Right lobe of liver (tissue), 6 donors: ENCODE measurements at places on chromosomes 2 and 18. TPM values are rescaled to one million over a fixed set of nuclear protein-coding genes. Genes with fewer than 3 reads are reported as not detected.

GRCh38 chr2:4903656-4904348 lies 788.4 kb upstream of the SOX11 start:
- no peaks in the 10 kb centered on the region for H3K36me3 ChIP-seq
- no peak overlapping the region for H3K27ac ChIP-seq
- H3K27me3 ChIP-seq, result no peaks in the 10 kb centered on the region
- DNase-seq, result no peak

DNA sequence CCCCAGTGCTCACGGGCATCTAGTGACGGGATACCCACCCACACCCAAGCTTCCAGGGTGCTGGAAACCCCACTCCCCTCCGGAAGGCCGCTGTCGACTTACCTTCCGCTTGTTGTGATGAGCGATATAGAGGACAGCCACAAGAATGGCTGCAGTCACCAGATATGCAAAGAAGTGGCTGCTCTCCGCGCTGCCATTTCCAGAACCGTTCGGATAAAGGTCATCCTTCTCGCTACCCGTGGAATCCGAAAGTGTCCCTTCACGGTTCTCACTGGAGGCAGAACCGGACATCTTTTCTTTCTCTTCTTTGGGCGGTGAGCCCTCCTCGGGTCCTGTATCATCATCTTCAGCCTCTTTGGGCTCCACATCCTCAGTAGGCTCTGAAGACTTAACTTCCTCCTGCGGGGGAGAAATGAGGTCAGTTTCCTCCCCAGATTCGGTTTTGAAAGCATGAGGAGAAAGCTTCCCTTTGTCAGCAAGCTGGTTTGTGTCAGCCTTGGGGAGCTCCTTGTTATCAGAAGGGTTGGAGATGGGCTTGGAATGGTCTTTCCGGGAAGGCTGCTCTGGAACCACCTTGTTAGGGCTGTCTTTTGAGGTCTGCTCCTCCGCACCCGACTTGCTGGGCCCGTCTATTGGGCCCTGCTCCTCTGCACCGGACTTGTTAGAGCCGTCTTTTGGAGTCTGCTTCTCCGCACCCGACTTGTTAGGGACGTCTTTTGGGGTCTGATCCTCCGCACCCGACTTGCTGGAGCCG lies 1.2 kb downstream of the TGOLN2 start:
- peak overlapping the region; percentile 74 for H3K4me3 ChIP-seq

DNA sequence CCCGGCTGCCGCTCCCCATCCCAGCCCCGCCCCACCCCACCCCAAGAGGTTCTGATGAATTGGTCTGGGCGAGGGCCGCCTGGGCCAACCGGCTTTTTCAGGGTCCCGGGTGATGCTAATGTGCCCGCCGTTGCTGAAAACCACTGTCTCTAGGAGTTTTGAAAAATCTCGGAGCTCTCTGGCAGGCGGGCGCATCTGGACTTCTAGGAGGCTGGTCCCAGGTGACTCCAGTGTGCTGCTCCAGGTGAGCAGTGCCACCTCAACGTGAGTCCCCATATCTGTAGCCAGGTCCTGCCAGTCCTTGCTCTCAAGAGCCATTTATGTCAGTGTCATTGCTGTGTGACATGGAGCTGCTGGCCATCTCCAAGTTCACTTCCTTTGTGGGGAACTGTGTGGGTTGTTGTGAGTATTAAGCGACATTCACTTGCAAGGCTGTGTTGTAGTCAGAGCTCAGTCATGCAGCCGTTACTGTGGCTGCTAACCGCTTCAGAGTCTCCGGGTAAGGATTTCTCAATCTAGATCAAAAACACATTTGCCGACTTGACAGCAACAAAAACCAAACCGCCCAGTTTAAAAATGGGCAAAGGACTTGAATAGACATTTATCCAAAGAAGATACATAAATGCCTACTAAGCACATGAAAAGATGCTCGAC lies at the start of gene RFX8:
RFX8 (minus strand) TSS at position 382 of the 654 bp plus-strand sequence. CDS start 8,264 bp downstream, outside the sequence.
- H3K27me3 ChIP-seq, result no peaks in the 10 kb centered on the region
- no peaks in the 10 kb centered on the region for H3K4me1 ChIP-seq
- no peak for DNase-seq

DNA sequence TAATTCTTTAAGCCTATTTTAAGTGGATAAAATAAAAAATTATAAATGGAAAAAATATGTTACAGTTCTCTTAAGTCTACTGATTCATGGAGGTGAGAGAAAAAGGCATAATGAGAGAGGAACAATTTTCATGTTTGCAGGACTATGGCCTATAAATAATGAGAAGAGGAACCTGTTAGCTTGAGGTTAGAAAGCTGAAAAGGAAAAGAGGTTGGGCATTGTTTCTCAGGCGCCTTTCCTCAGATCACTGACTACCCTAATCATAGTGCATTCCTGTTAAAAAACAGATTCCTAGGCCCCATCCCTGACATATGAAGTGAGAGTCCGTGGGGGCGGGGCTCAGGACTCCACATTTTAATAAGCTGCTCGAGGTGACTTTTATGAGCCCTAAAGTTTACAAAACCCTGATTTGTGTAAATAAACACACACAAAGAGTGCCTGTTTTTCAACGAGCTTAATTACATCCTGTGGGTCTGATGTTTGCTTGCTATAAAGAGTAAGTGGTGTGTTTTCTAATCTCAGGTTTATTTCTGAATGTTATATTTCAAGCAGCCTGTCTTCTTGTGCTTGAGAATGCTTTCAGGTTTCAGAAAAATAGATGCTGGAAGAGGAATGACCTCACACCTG lies 335.5 kb downstream of the CLIP4 start:
- no peak overlapping the region for H3K27ac ChIP-seq
- H3K27me3 ChIP-seq, result no peaks in the 10 kb centered on the region
- H3K4me3 ChIP-seq, result no peak overlapping the region
- no peaks in the 10 kb centered on the region for H3K36me3 ChIP-seq

- no peak overlapping the region for H3K27ac ChIP-seq
- DNase-seq, result no peak
- no peak overlapping the region for H3K4me3 ChIP-seq
- H3K4me1 ChIP-seq, result no peaks in the 10 kb centered on the region
Observed at GRCh38 chr2:200431996-200432705, 77.7 kb downstream of the KCTD18 start.

DNA sequence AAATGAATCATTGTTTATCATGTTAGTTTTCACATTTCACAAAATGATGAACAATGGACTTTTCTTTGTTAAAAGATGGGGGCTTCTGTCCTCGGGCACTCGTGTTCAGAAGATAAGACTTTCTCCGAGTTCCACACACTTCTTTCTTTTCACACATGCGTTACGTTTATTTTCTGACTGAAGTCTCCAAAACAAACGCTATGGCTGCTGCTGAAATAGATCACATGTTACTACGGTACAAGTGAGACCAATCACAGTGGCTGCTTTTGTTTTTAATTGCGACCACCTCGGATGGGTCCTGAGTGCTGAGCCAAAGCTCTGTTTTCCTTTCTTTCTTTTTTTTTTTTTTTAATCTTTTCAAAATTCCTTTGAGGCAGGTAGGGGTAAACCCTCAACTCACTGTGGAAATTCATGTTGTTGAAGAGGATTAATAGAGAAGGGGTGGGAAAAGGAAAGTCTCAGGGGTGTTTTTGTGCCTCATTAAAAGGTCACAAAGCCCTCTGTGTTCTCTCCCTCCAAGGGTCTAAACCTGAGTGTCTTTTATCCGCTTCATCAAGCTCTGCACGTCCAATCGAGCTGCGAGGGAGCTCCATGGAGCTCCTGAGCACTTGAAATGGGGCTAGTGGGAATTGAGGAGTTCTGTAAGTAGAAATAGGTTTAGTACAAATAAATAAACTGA lies 48.2 kb downstream of the ARL4C start:
- H3K27me3 ChIP-seq, result no peaks in the 10 kb centered on the region
- H3K4me3 ChIP-seq, result no peak overlapping the region
- no peaks in the 10 kb centered on the region for H3K36me3 ChIP-seq
- H3K4me1 ChIP-seq, result no peaks in the 10 kb centered on the region

- no peak for DNase-seq
- H3K4me3 ChIP-seq, result no peak overlapping the region
- H3K4me1 ChIP-seq, result no peaks in the 10 kb centered on the region
- H3K27me3 ChIP-seq, result no peaks in the 10 kb centered on the region
- H3K27ac ChIP-seq, result no peak overlapping the region
- peaks cover 5% of the 10 kb centered on the region for H3K36me3 ChIP-seq
Observed at GRCh38 chr18:32040936-32041335, 22.3 kb downstream of the RNF125 start.

- no peak overlapping the region for H3K27ac ChIP-seq
- peaks cover 69% of the 10 kb centered on the region for H3K4me1 ChIP-seq
- H3K27me3 ChIP-seq, result no peaks in the 10 kb centered on the region
- H3K4me3 ChIP-seq, result no peak overlapping the region
Observed at GRCh38 chr18:2964361-2965010, 48.5 kb downstream of the LPIN2 start.

- no peaks in the 10 kb centered on the region for H3K4me1 ChIP-seq
- H3K4me3 ChIP-seq, result no peak overlapping the region
- H3K36me3 ChIP-seq, result no peaks in the 10 kb centered on the region
- DNase-seq, result no peak
Observed at GRCh38 chr2:209936106-209936666, 66.3 kb upstream of the RPE start.

GRCh38 chr2:231017231-231017598 lies 20.1 kb upstream of the C2orf72 start:
- no peak overlapping the region for H3K27ac ChIP-seq
- H3K36me3 ChIP-seq, result no peaks in the 10 kb centered on the region
- no peak for DNase-seq

DNA sequence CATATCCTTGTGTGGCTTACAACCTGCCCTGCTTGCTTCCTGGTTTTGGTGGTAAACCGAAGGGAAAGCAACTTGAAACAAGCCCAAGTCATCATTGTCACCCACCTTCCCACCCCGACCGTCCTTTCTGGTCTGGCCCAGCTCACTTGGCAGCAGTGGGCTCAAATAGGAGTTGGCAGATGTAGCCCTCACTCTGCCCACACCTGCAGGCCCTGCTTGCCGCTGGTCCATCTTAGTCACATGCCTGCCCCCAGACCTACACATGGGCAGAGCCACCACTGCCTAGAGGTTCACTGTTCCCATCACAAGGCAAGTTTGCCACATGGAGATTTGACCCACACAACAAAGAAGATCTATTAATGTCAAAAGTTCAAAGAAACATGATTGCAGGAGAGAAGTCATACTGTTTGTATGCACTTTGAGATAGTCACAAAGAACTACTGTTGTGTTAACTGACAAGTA lies 9.3 kb downstream of the EIPR1 start:
- no peak overlapping the region for H3K4me3 ChIP-seq
- no peak overlapping the region for H3K27ac ChIP-seq
- H3K4me1 ChIP-seq, result no peaks in the 10 kb centered on the region
- H3K36me3 ChIP-seq, result no peaks in the 10 kb centered on the region
- no peak for DNase-seq

GRCh38 chr2:66957677-66958076 lies 439.5 kb upstream of the ETAA1 start:
- H3K36me3 ChIP-seq, result no peaks in the 10 kb centered on the region
- H3K27ac ChIP-seq, result no peak overlapping the region
- DNase-seq, result no peak
- H3K4me3 ChIP-seq, result no peak overlapping the region

GRCh38 chr2:50401772-50402653 lies 629.9 kb downstream of the NRXN1 start:
- DNase-seq, result no peak
- H3K36me3 ChIP-seq, result no peaks in the 10 kb centered on the region
- H3K27ac ChIP-seq, result no peak overlapping the region
- H3K4me3 ChIP-seq, result no peak overlapping the region

GRCh38 chr2:8107621-8108378 lies 574.1 kb upstream of the ID2 start:
- no peak overlapping the region for H3K4me3 ChIP-seq
- H3K36me3 ChIP-seq, result no peaks in the 10 kb centered on the region
- H3K27ac ChIP-seq, result no peak overlapping the region

DNA sequence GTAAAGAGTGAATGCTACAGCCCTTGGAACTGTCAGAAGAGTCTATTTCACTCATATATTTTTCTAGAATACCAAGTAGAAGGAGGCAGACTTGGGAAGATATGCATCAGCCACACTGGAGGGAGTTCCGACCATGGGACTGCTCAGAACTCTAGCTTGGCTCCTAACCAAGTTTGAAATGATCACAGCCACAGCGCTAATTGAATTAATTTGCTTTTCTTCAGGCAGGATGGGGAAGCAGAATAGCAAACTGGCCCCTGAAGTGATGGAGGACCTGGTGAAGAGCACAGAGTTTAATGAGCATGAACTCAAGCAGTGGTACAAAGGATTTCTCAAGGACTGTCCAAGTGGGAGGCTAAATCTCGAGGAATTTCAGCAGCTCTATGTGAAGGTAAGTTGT lies 51.4 kb downstream of the VSNL1 start:
- H3K36me3 ChIP-seq, result no peaks in the 10 kb centered on the region
- no peak overlapping the region for H3K27ac ChIP-seq
- no peaks in the 10 kb centered on the region for H3K27me3 ChIP-seq
- H3K4me1 ChIP-seq, result no peaks in the 10 kb centered on the region

- DNase-seq, result no peak
- H3K4me3 ChIP-seq, result no peak overlapping the region
- H3K27ac ChIP-seq, result no peak overlapping the region
- no peaks in the 10 kb centered on the region for H3K27me3 ChIP-seq
Observed at GRCh38 chr2:56268856-56269255, 85.1 kb downstream of the CCDC85A start.

DNA sequence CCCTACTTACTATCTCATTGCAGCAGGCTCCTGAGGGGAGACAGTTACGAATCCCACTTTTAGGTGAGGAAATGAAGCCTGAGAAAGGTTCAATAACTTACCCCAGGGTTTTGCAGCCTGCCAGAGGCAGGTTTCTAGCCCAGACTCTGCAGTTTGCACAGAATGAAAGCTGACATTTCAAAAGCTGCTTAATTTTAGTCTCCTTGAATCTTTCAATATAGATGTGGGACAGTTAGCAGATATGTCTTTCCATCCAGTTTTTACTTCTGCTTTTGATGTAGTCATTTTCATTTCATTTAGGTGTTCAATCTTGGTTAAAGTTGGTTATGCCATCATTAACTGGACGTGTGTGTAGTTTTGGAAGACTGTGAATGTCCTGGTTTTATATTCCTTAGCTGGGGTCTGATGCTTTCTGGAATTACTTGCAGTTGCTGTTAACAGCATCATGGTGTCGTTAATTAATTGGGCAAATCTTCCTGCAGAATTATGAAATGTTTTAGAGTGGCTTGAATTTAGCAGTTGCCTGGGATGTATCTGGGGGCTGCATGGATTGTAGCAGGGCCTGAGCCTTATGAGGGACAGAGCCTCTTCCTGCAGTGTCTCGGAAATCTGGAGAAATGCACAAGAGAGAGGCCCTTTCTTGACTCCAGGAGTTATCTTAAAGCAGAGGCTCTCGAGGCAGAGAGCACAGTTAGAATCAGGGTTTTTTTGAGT lies 100.8 kb downstream of the ZNF532 start:
- H3K4me1 ChIP-seq, result no peaks in the 10 kb centered on the region
- no peaks in the 10 kb centered on the region for H3K27me3 ChIP-seq
- H3K27ac ChIP-seq, result peak overlapping the region; percentile 14

GRCh38 chr2:42963452-42964068 lies 171.2 kb upstream of the HAAO start:
- no peak for DNase-seq
- H3K36me3 ChIP-seq, result no peaks in the 10 kb centered on the region
- H3K27ac ChIP-seq, result no peak overlapping the region
- H3K4me3 ChIP-seq, result no peak overlapping the region

GRCh38 chr18:62713651-62714247 lies 1.6 kb upstream of the PHLPP1 start:
- no peak overlapping the region for H3K27ac ChIP-seq
- H3K4me1 ChIP-seq, result peaks cover 12% of the 10 kb centered on the region
- no peak overlapping the region for H3K4me3 ChIP-seq
- H3K36me3 ChIP-seq, result no peaks in the 10 kb centered on the region
- DNase-seq, result peak; percentile 49

PLCL1 gene
- 0.20 TPM for total RNA-seq

DNAH7 gene
- total RNA-seq, result 0.31 TPM

SLC30A3 gene
- not detected for total RNA-seq

ERICH2 gene
- 0.53 TPM for total RNA-seq

LONRF2 gene
- total RNA-seq, result 2.5 TPM

MAPRE2 gene
- 21.5 TPM for total RNA-seq

GPR35 gene
- 0.53 TPM for total RNA-seq

GLI2 gene
- 0.49 TPM for total RNA-seq

DNER gene
- total RNA-seq, result not detected
